ENCODE measurements at places on chromosomes 6 and 20.

DNA sequence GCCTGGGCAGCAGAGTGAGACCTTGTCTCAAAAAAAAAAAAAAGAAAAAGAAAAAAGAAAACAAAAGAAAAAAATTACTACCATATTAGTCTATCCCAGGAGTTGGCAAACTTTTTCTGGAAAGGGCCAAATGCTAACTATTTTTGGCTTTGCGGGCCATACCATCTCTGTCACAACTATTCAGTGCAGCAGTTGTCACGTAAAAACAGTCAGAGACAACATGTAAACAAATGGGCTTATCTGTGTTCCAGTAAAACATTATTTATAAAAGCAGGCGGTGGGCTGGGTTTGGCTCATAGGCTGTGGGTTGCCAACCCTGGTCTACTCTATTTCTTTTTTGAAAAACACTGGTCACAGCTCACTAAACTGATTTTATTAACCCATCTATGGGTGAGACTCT, 53.4 kb downstream of the EYA2 start:
- DNase-seq: no peak

- no peak for DNase-seq
These were observed 740.8 kb downstream of the PHF3 start for GRCh38 chr6:64376394-64376793.

- no peak for DNase-seq
These were observed 9.6 kb upstream of the BPHL start for GRCh38 chr6:3108746-3109414.

- no peak for DNase-seq
These were observed 3.0 kb downstream of the LST1 start for GRCh38 chr6:31588871-31589650.

GRCh38 chr6:125197795-125198269, 44.3 kb downstream of the TPD52L1 start:
- no peak for DNase-seq

DNA sequence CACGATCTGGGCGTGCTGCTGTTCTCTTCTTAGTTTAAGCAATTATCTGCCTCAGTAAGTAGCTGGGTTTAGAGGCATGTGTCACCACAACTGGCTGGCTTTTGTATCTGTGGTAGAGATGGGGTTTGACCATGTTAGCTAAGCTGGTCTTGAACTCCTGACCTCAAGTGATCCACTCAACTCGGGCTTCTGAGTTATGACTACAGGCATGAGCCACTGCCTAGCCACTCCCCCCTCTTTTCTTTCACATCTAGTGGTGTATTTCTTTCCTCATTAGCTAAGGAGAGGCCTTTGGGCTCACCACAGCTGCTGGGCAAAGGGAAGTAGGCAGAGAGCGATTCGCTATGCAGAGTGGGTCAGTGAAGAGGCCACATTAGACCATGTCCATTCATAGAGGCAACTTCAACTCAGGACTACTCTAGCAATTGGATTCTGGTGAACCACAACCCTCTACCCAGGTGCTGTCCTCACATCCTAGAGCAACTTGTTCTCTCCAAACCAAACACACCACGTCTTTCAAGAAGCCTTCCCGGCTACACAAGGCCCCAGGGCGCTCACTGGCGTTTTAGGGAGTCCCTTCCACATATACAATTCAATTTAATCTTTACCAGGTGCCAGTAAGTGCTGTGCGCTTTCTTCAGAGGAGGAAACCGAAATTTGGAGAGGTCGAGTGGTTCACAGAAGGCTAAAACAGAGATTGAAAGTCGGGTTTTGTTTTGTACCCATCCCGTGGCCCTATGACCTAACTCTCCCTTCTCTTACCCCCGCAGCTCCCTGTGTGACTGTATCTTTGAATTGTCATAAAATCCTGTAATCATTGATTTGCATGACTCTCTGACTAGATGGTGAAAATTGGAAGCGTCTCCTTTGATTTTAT, 26.5 kb upstream of the GFOD1 start:
- no peak for DNase-seq

DNA sequence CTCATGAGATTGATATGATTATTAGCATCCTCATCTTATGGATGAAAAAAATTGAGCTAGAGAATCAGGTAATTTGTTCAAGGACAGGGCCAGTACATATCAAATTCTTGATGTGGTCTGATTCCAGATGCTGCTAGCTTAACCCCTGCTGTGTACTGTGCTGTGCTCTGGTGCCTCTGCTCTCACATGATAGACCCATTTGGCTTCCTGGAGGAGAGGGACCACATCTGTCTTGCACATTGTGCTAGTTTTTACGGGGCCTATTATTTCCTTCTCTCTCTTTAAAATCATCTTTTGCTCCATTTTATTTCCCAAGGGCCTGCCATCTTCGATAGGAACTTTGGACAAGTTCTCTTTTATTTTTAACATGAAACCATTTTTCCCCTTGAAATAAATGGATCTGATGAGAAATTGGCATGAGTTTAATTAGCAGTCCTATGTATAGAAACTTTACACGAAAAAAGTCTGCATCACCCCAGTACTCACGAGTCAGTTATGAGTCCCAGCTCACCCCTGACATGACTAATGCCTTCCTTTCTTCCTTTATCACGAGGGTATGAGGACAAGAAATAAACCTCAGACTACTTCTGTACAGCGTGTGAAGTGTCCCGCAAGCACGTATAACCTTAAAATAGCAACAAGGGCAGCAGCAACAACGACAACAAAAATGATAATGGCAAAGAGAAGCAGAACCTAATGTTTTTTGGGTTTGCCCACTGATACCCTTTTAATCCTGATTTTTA, 26.5 kb downstream of the CD109 start:
- DNase-seq: no peak

DNA sequence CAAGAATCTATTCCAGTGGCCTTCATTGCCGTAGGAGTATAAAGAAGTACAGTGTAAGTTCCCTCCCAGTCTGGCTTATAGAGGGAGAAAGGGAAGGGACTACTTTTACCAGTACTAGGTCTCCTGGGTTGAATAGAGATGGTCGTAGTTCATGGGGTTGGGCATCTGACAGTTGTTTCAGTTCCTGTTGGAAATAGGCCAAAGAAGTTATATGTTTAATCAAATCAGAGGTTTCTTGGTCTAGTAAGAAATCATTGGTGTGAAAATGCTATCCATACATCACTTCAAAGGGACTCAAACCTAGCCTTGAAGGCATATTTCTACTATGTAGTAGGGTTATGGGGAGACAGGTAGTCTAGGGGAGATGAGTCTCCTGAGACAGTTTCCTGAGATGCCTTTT, 45.6 kb upstream of the MAN1A1 start:
- no peak for DNase-seq

GRCh38 chr6:129638055-129638684, 71.8 kb downstream of the ARHGAP18 start:
- no peak for DNase-seq

- DNase-seq: no peak
These were observed 42.6 kb upstream of the SPDEF start for GRCh38 chr6:34598712-34599111.

- DNase-seq: no peak
These were observed 481.2 kb upstream of the AGPAT4 start for GRCh38 chr6:161755080-161755479.

DNA sequence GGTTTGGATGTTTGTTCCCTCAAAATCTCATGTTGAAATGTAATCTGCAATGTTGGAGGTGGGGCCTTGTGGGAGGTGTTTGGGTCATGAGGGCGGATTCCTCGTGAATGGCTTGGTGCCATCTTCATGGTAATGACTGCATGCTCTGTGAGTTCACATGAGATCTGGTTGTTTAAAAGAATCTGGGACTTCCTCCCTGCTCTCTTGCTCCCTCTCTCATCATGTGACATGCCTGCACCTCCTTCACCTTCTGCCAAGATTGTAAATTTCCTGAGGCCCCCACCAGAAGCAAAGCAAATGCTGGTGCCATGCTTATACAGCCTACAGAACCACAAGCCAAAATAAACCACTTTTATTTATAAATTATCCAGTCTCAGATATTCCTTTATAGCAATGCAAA, 250.3 kb upstream of the PLN start:
- no peak for DNase-seq

DNA sequence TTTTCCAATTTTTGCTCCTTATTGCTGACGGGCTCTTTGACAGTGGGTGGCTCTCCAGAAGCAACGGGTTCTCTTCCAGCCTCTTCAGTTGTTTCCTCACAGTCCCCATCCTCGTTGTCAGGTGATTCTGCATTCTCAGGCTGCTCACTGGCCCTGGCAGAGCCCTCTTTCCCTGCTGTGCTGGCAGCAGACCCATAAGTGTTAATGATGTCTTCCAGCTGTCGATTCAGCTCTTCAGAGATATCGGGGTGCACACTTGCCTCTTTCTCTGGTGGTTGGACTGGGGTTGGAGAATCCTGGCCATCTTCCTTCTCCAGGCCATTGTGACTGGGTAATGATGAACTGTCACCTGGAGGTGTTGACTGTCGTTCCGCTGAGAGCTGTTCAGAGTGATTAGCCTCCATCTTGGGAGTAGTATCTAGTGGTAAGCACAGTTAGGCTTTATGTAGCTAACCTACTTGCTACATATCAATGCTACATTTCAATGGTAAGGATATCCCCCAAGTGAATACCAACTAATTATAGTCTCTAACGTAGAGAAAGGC, 3.2 kb downstream of the TXLNB start:
- no peak for DNase-seq

- DNase-seq: no peak
These were observed 642.1 kb downstream of the EPHA7 start for GRCh38 chr6:92777146-92777740.

DNA sequence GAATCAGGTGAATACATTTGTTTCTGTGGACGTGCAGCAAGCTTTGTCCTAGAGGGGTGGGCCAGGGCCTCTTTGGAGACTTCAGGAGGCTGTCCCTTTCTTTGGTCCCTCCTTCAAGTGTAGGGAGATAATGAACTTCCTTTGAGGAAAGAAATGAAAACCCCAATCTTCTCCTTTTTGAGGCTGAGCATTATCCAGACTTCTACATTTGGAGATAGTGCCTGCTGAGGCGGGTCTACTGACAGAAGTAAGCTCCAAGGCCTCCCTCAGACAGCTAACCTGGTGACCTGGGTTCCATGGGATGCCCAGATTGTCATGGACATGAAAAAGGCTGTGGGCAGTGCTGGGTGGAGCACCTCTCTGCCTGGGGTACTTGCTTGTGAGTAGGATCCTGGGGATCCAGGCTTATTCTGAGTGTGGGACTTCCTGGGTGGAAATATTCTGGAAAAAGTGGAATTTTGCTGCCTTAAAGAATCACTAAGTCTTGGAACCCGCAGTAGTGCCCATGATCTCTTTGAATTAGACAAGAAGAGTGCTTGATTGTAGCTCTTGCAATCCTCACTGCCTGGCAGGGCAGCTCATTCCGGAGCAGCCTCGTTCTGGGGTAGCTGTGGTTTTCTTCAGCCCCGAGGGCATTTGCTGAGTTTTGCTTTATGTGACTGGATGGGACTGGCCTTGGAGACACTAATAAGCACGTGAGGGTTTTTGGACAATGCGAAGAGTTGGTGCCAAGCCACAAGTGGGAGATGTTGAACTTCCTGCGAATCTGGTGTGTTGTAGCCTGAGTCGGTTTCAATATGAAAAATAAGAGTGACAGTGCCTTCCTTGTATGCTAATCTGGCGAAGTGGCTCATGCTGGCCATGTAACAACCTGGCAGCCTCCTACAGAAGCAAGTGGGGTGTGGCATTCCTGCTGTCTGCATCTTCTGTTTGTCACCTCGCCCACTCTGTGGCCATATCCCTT, 28.1 kb downstream of the SNRNP48 start:
- DNase-seq: no peak

GRCh38 chr20:61575151-61575937, 323.3 kb downstream of the CDH4 start:
- no peak for DNase-seq

- DNase-seq: no peak
These were observed 73.6 kb downstream of the RALGAPA2 start for GRCh38 chr20:20638878-20639277.

GRCh38 chr20:5044075-5044620, 42.8 kb upstream of the SLC23A2 start:
- DNase-seq: no peak

DNA sequence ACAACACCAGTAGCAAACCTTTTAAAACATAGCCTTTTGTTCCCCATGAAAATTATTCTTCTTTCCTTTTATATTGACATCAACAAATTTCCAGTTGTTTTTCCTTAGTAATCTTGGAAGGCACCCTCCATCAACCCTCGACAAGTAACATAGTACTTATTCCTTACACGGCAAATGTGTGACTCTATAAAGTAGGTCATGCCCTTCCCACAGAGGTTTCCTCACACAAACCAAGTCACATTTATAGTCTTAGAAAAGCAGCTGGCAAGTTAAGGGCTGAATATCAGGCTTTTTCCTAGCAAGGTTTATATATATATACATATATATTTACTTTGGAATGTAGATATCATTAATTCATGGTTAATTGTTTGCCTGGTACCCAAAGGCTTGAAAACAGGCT, 371.5 kb downstream of the SYNE1 start:
- DNase-seq: no peak

DNA sequence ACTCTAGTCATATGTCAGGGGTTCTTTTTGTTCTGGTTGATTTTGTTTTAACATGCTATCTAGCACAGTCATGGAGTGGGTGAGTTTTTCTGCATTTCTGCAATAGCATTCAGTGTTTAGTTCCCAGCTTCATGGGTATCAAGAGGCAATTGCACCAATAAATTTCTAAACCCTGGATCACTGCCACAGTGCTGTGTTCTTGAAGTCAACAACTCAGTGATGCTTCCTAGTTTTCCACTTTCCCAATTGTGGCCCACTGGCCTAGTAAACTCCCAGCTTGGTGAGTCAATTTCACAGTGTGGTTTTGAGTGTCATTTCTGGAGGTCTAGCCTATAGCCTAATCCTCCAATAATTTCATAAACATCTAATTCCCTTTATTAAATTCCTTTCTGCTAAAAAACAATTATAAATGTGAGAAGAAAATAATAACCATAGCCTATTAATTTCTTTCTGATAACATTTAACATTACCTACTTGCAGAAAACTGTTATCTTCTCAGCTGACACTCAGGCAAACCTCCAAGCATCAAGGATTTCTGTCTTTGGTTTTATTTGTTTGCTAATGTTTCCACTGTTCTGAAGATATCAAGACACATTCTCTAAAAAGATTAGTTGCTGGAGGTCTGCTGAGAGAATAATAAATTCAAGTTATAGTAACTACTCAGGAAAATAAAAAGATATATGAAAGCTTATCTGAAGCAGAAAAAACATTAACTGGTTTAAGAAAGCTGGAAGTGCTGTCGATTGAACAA, 89.9 kb downstream of the PDE7B start:
- DNase-seq: no peak

- no peak for DNase-seq
These were observed 833.2 kb downstream of the MAFB start for GRCh38 chr20:39855799-39856198.

DNA sequence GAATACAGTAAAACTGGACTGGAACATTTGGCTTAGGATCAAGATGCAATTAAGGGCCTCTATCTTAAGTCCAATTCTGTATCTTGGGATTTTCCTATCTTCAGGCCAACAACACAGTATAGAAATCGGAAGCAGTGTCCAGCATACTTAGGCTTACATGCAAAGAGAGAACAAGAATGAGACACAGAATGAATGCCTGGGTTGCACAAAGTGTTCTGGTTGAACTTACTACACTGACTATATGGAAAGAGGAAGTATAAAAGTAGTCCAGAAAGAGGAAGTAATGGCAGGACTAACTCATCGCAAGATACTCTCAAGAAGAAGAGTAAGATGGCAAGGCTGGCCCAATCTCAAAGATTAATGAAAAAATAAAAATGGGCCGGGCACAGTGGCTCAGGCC, 87.6 kb downstream of the BTBD9 start:
- DNase-seq: no peak

- no peak for DNase-seq
These were observed 19.3 kb downstream of the SULF2 start for GRCh38 chr20:47765691-47766594.
